ENCODE measurements at places on chromosomes 12 and 14. TPM values are rescaled to one million over a fixed set of nuclear protein-coding genes. Genes with fewer than 3 reads are reported as not detected.

GRCh38 chr12:16583969-16584745 is 21.8 kb downstream of the LMO3 start:
- H3K27me3 ChIP-seq = no peaks in the 10 kb centered on the region
- H3K4me3 ChIP-seq = no peak overlapping the region
- H3K36me3 ChIP-seq = no peaks in the 10 kb centered on the region
- DNase-seq = no peak
- H3K4me1 ChIP-seq = no peaks in the 10 kb centered on the region
- no peak overlapping the region for H3K27ac ChIP-seq

DNA sequence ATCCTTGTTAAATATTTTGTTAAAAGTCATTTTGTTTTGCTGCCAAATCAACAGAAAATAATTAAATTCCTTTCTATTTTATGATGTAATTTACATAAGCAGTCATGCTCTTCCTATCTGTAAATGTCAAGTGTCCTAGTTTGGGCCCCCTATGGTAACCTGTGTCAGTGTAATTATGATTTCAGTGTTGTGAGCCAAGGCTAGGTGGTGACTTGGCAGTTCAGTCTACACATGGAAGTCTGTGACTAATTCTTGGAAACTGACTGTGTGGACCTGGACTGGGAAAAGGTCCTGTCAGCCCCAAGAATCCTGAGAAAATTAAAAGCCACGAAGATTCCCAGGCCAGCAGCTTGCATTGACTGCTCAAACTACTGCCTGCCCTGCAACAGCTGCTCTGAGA is 371.0 kb downstream of the FUT8 start:
- no peak for DNase-seq
- H3K4me1 ChIP-seq = no peaks in the 10 kb centered on the region
- H3K27me3 ChIP-seq = no peaks in the 10 kb centered on the region
- no peak overlapping the region for H3K27ac ChIP-seq

- DNase-seq = no peak
- H3K36me3 ChIP-seq = no peaks in the 10 kb centered on the region
- no peak overlapping the region for H3K4me3 ChIP-seq
- no peaks in the 10 kb centered on the region for H3K27me3 ChIP-seq
- H3K27ac ChIP-seq = no peak overlapping the region
- no peaks in the 10 kb centered on the region for H3K4me1 ChIP-seq
Observed at GRCh38 chr14:69941768-69942742, 62.8 kb downstream of the SMOC1 start.

- H3K27ac ChIP-seq = peak overlapping the region; percentile 97
- no peaks in the 10 kb centered on the region for H3K27me3 ChIP-seq
- no peaks in the 10 kb centered on the region for H3K36me3 ChIP-seq
- DNase-seq = no peak
- no peaks in the 10 kb centered on the region for H3K4me1 ChIP-seq
Observed at GRCh38 chr12:3250034-3250433, 172.9 kb downstream of the TSPAN9 start.

- no peak overlapping the region for H3K4me3 ChIP-seq
- no peaks in the 10 kb centered on the region for H3K4me1 ChIP-seq
- H3K36me3 ChIP-seq = no peaks in the 10 kb centered on the region
- H3K27ac ChIP-seq = no peak overlapping the region
- DNase-seq = no peak
- no peaks in the 10 kb centered on the region for H3K27me3 ChIP-seq
Observed at GRCh38 chr14:58898655-58899316, 261.0 kb downstream of the DACT1 start.

DNA sequence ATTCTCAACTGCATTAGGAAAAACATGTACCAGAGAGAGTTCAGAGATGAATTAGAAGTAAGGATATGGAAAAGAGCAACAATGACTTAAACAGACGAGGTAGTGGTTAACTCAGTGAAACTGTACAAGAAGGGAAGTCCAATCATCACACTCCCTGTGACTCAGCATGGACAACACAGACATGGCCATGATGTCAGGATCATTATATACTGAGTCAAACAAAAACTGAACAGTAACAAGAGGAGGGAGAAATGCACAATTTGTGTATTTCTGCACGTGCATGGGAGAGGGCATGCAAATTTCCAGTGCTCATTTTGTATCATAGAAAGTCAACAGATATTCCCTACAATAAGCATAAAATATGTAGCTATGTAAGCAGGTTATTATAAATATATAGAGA is 1037.8 kb downstream of the BCL11B start:
- H3K4me3 ChIP-seq = no peak overlapping the region
- no peaks in the 10 kb centered on the region for H3K4me1 ChIP-seq
- no peak for DNase-seq
- no peaks in the 10 kb centered on the region for H3K27me3 ChIP-seq
- no peak overlapping the region for H3K27ac ChIP-seq

GRCh38 chr14:73260574-73260973 is 23.3 kb downstream of the PAPLN start:
- no peaks in the 10 kb centered on the region for H3K4me1 ChIP-seq
- no peak overlapping the region for H3K27ac ChIP-seq
- no peaks in the 10 kb centered on the region for H3K27me3 ChIP-seq
- no peaks in the 10 kb centered on the region for H3K36me3 ChIP-seq
- no peak for DNase-seq
- H3K4me3 ChIP-seq = no peak overlapping the region

- no peaks in the 10 kb centered on the region for H3K36me3 ChIP-seq
- H3K27ac ChIP-seq = no peak overlapping the region
- H3K4me3 ChIP-seq = no peak overlapping the region
- DNase-seq = no peak
- no peaks in the 10 kb centered on the region for H3K4me1 ChIP-seq
Observed at GRCh38 chr12:25197608-25198007, 2.6 kb downstream of the ETFRF1 start.

DNA sequence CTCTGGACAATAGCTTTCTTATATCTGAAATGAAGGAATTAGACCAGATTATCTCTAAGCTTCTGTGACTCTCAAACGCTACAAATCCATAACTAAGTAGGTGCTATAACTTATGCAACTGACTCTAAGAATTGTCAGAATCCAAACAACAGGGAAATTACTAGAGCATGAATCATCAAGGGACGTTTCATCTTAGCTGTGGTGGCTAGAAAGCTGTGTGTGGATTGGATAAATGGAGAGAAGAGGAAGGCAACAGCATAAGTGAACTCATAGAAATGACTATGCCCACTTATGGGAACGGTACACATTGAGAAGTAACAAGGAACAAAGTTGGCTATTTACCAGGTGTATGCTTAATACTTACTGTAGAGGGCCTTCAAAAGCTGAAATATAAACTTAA is 96.0 kb upstream of the NEDD1 start:
- H3K36me3 ChIP-seq = no peaks in the 10 kb centered on the region
- no peak overlapping the region for H3K4me3 ChIP-seq
- H3K27me3 ChIP-seq = no peaks in the 10 kb centered on the region
- H3K4me1 ChIP-seq = no peaks in the 10 kb centered on the region
- DNase-seq = no peak

GRCh38 chr12:47387994-47388393 is 308.2 kb upstream of the AMIGO2 start:
- H3K36me3 ChIP-seq = no peaks in the 10 kb centered on the region
- H3K4me3 ChIP-seq = no peak overlapping the region
- no peaks in the 10 kb centered on the region for H3K27me3 ChIP-seq
- no peak overlapping the region for H3K27ac ChIP-seq
- H3K4me1 ChIP-seq = peaks cover 8% of the 10 kb centered on the region

DNA sequence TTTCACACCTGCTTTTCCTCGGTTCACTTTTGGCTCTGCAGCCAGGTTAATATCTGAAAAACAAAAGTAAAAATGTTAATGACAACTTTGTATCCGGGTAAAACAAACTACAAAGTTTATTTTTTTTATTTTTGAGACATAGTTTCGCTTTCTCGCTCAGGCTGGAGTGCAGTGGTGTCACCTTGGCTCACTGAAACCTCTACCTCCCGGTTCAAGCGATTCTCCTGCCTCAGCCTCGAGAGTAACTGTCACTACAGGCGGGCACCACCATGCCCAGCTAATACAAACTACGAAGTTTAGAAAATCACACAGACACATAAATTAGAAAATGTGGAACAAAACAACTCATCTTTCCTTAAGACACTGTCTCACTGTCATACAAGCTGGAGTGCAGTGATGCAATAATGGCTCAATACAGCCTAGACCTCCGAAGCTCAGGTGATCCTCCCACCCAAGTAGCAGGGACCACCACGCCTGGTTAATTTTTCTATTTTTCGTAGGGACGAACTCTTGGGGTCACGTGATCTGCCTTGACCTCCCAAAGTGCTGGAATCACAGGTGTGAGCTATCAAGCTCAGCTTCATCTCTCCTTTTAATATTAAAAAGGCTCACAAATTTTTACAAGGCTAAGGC is 38.1 kb downstream of the HNRNPC start:
- DNase-seq = no peak
- H3K27me3 ChIP-seq = no peaks in the 10 kb centered on the region
- no peak overlapping the region for H3K27ac ChIP-seq

- H3K4me1 ChIP-seq = peaks cover 85% of the 10 kb centered on the region
- DNase-seq = no peak
- no peak overlapping the region for H3K4me3 ChIP-seq
- H3K27me3 ChIP-seq = no peaks in the 10 kb centered on the region
- no peaks in the 10 kb centered on the region for H3K36me3 ChIP-seq
- no peak overlapping the region for H3K27ac ChIP-seq
Observed at GRCh38 chr14:95502381-95502950, 14.0 kb downstream of the SYNE3 start.

GRCh38 chr14:96863986-96864330 is 66.8 kb downstream of the VRK1 start:
- H3K4me1 ChIP-seq = no peaks in the 10 kb centered on the region
- no peaks in the 10 kb centered on the region for H3K27me3 ChIP-seq
- H3K27ac ChIP-seq = no peak overlapping the region
- no peak overlapping the region for H3K4me3 ChIP-seq
- no peak for DNase-seq

- no peak overlapping the region for H3K4me3 ChIP-seq
- DNase-seq = no peak
- no peak overlapping the region for H3K27ac ChIP-seq
- no peaks in the 10 kb centered on the region for H3K27me3 ChIP-seq
- H3K4me1 ChIP-seq = no peaks in the 10 kb centered on the region
Observed at GRCh38 chr12:27319409-27319808, 13.2 kb upstream of the BMAL2 start.

DNA sequence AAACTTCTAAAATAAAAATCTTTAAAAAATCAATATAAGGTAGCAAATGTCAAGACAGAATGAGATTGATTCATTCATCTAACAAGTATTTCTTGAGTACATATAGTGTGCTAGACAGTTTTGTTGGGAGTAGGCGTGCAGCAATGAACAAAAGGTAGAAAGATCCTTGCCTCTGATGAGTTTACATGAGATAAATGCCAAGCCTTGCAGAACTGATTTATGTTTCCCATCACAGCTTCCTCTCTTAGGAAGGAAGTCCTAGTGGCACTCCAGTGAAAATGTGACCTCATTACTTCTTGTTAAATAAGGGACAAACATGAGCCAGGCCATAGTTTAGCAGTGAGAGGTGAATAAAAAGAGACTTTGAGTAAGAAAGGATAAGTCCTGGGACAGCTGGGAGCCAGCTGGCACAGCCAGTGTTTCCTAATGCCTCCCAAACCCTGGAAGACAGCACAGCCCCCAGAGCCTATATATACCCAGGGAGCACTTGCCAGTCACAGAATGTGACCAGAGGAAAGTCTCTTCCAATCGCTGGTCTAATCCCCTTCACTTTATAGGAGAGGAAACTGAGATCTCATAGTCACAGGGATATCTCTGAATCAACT is 4.7 kb upstream of the COCH start:
- no peak for DNase-seq
- H3K27ac ChIP-seq = no peak overlapping the region
- H3K4me3 ChIP-seq = no peak overlapping the region
- H3K27me3 ChIP-seq = peaks cover 2% of the 10 kb centered on the region
- H3K36me3 ChIP-seq = no peaks in the 10 kb centered on the region

- no peaks in the 10 kb centered on the region for H3K4me1 ChIP-seq
- no peak overlapping the region for H3K4me3 ChIP-seq
- DNase-seq = no peak
- H3K27me3 ChIP-seq = no peaks in the 10 kb centered on the region
Observed at GRCh38 chr14:69848903-69849391, 30.3 kb upstream of the SMOC1 start.

- DNase-seq = peak; percentile 70
- H3K27me3 ChIP-seq = no peaks in the 10 kb centered on the region
- H3K27ac ChIP-seq = peak overlapping the region; percentile 95
- H3K4me1 ChIP-seq = peaks cover 13% of the 10 kb centered on the region
Observed at GRCh38 chr14:67240168-67240932, 885 bp upstream of the PALS1 start.

DNA sequence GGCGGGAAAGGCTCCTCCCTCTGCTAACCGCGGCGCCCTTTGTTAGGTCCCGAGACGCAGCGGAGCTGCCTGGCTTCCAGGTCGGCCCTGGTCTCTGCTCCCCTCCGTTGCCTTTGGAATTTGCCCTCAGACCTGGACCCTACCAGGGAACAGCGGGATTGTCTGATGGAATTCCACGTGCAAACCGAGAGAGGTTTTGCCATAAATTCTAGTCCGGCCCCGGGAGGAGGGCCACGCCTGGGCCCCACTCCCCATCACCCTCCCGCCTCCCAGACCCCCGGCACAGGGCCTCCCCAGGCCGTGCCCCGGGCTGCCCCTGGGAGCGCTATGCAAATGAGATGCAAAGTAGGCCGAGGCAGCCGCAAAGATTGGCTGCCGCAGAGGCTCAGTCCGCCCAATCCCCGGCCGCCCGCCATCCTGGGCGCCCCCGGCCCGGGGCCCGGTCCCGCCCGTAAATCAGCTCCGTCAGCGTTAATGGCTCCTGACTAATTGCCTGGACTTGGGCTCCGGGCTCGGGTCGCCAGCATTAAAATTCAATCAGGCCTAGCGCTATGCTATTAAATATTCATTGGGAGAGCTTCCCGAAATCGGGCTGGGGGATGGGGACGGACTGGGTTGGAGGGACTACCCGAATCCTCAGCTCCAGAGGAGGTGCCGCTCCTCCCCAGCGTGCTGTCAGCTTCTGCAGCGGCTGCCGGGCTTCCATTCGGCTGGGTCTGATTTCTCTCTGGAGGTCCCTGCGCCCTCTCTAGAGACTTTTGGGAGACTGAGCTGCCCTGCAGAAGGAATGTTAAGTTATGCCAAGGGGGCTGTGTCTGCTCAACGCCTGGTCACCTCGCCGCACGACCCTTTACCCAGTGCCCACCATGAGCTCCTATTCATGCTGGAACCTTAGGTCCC is 15.7 kb upstream of the FIGNL2 start:
- peak overlapping the region; percentile 23 for H3K4me3 ChIP-seq
- no peaks in the 10 kb centered on the region for H3K4me1 ChIP-seq
- DNase-seq = no peak
- H3K36me3 ChIP-seq = no peaks in the 10 kb centered on the region
- no peak overlapping the region for H3K27ac ChIP-seq
- peaks cover 5% of the 10 kb centered on the region for H3K27me3 ChIP-seq

Gene ENDOU
- total RNA-seq = 0.55 TPM

Gene HCAR3
- not detected for total RNA-seq

Gene CLEC4A
- 0.67 TPM for total RNA-seq

Gene CLEC4D
- total RNA-seq = not detected

Gene NFE2
- total RNA-seq = 2.9 TPM

Gene ARL1
- 74.2 TPM for total RNA-seq

Gene GMFB
- 28.0 TPM for total RNA-seq

Gene CD9
- total RNA-seq = 230 TPM
